Kidney (tissue), 22 donors: ENCODE measurements at places on chromosomes 7 and 10. TPM values are rescaled to one million over a fixed set of nuclear protein-coding genes. Genes with fewer than 3 reads are reported as not detected.

DNA sequence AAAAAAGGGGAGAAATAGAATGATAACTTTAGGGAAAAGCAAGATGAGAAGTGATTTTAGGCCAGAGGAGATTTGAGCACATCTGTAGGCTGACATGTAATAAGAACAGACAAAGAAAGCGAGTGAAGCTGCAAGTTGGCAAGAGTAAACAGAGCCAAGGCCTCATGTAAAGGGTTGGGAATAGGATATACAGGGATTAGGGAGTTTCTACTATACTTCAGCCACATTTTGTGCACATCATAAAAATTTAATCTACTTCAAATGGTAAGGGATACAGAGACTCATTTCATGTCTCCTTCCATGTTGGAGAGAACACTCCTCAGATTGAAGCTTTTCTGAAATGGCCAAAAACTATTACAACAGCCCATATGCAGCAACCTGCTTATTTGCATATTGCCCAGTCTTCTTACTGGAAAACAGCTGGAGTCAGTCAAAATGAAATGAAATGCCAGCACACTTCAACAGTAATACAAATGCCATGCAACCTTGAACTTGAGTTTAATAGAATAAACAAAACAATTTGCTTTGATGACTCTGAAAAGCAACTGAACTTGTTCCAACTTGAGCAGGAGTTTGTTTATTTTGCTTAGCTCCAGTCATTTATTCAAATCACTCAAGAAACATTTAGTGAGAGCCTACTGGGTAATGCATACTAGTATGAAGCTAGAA, 49.9 kb downstream of the NRCAM start:
- H3K4me3 ChIP-seq, result no peak overlapping the region
- no peaks in the 10 kb centered on the region for H3K27me3 ChIP-seq
- no peak for DNase-seq

DNA sequence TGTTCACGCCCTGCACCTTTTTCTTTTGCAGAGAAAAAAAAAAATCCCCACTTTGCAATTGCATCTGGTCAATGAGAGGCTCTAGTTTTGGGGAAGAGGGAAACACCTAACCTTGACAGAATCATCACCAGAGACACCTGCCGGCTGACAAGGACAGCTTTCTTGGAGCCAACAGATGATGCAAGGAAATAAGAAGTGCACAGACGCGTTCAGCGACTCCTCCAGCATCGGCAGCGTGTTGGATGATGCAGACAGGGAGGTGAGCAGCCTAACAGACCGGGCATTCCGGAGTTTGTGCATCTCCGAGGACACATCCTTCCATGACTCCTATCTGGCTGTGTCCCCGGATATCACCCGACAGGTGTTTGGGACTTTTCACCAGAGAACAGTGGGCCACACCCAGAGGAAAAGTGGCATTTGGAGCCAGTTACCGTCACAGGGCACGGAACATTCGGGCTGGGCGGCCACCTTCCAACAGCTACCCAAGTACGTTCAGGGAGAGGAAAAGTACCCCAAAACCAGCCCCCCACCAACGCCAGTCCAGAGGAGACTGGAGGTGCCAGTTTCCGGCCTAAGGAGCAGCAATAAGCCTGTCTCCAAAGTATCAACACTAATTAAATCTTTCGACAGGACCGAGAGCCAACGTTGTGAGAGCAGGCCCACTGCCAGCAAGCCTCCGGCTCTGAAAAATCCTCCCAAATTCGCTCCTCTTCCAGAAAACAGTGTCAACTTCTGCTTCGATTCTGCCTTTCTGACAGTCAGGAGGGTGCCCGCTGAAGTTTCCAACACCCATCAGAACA, 23.6 kb downstream of the C10orf71 start:
- no peak for DNase-seq
- H3K4me3 ChIP-seq, result no peak overlapping the region
- H3K4me1 ChIP-seq, result no peaks in the 10 kb centered on the region
- H3K27ac ChIP-seq, result no peak overlapping the region
- H3K36me3 ChIP-seq, result no peaks in the 10 kb centered on the region

- H3K36me3 ChIP-seq, result no peaks in the 10 kb centered on the region
- no peak overlapping the region for H3K27ac ChIP-seq
- no peak for DNase-seq
- H3K4me1 ChIP-seq, result peaks cover 2% of the 10 kb centered on the region
- H3K4me3 ChIP-seq, result no peak overlapping the region
Observed at GRCh38 chr7:98418636-98419315, 17.9 kb upstream of the BAIAP2L1 start.

DNA sequence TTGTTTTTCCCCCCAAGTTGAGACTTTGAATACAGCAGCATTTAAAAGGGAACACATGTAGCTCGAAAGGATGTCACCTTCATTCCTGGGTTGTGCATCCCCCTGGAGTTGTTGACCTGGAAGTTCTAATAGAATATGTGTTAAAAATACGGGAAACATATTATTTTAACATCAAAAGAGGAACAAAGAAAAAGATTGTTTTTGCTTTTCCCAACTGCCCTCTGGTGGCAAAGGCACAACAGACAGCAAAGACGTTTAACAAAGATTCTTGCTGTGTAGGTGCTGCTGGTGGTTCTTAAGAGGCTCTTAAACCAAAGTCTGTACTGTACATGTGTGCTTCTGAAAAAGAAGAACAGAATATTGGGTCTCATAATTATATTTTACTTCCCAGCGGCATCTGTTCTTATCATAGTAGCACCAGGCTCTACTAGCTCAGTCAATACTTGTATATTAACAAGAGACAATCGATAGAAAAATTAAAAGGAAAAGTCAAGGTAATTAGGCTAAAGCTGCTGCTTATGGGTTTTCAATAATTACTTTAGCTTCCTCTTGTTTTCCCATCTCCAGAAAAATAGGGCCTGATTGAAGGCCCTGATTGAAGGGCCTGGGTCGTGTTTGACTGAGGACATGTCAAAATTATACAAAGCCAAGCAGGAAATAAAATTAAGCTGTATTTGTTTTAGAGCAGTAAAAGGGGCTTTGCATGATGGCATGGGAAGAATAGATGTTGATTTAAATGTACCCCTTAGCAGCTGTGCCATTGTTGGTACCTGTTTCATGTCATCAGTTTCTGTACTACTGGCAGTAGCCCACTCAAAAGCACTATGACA, 384.2 kb upstream of the LRGUK start:
- H3K4me1 ChIP-seq, result no peaks in the 10 kb centered on the region
- no peak overlapping the region for H3K4me3 ChIP-seq
- H3K27ac ChIP-seq, result no peak overlapping the region

- peaks cover 2% of the 10 kb centered on the region for H3K4me1 ChIP-seq
- H3K4me3 ChIP-seq, result no peak overlapping the region
- no peak overlapping the region for H3K27ac ChIP-seq
- H3K36me3 ChIP-seq, result no peaks in the 10 kb centered on the region
- no peak for DNase-seq
Observed at GRCh38 chr10:128982616-128982915, 484.5 kb upstream of the MGMT start.

DNA sequence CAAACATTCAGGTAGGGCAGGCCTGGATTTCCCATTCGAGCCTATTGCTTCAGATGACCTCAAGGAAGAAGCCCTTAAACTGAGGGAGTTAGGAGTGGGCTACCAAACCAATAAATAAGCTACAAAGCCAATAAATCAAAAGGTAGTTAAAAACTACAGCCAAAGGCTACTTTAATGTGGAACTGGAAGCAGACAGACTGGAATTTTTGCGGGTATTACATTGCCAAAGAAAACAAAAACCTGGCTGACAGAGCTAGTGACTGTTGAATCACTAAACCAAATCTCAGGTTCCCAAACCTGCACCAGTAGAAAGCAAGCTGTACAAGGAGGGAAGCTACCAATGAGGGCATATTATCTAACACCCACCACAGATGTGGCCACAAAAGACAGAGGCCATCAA, 315.6 kb downstream of the GRM8 start:
- no peak overlapping the region for H3K27ac ChIP-seq
- no peaks in the 10 kb centered on the region for H3K4me1 ChIP-seq
- H3K27me3 ChIP-seq, result no peaks in the 10 kb centered on the region
- peak; percentile 68 for DNase-seq
- H3K4me3 ChIP-seq, result no peak overlapping the region
- H3K36me3 ChIP-seq, result no peaks in the 10 kb centered on the region

GRCh38 chr10:12484002-12484918, 134.9 kb downstream of the CAMK1D start:
- no peaks in the 10 kb centered on the region for H3K27me3 ChIP-seq
- no peak overlapping the region for H3K27ac ChIP-seq
- no peak for DNase-seq
- H3K4me3 ChIP-seq, result no peak overlapping the region
- no peaks in the 10 kb centered on the region for H3K4me1 ChIP-seq

DNA sequence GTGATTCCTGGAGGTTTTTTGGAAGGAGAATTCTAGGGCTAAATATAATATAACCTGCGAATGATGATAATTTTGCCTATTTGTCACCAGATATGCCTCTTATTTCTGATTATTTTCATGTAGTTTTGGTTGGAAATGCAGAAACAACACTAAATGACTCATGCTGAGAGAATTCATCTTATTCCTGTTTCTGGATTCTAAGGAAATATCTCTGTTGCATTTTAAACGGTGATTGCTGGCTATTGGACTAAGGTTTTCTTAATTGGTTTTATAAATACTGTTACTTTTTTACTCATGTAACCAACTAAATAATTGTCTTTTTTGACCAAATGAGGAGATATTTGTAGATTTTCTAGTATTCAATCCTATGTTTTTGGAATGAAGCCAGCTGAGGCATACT, 204.9 kb upstream of the NPSR1 start:
- no peak for DNase-seq
- H3K4me3 ChIP-seq, result no peak overlapping the region
- H3K4me1 ChIP-seq, result no peaks in the 10 kb centered on the region
- no peak overlapping the region for H3K27ac ChIP-seq

DNA sequence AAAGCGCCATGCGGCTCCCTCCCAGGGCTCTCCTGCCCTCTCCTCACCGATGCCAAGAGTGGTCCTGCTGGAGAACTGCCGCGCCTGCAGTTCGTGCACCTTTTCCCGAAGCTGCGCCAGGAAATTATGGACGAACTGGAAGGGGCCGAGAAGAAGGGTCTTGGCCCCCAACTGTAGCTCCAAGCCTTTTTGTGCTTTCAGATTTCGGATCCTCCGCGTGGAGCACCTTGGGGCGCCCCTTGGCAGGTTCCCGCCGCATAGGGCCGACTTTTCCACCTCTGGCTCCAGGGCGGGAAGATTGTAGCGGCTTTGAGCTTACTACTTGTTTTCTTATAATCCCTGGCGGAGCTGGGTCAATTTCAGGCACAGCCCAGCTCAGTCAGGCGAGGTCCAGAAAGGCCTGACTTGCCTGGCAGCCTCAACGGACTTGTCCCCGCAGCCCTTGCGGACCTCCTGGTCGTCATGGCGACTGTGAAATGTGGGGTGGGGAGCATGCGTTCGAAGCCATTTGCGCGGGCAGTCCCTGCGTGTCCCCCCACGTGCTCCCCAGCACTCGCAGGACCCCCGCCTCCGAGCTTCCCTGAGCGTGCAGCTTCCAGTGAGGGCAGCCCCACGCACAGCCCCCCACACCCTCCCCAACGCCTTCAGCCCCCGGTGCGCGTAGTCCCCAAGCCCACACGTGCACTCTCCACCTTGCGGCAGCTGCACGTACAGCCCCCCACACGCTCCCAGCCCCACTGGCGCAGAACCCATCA, 129.9 kb downstream of the KBTBD2 start:
- H3K27me3 ChIP-seq, result peaks cover 3% of the 10 kb centered on the region
- peak overlapping the region; percentile 47 for H3K4me3 ChIP-seq
- H3K4me1 ChIP-seq, result no peaks in the 10 kb centered on the region

DNA sequence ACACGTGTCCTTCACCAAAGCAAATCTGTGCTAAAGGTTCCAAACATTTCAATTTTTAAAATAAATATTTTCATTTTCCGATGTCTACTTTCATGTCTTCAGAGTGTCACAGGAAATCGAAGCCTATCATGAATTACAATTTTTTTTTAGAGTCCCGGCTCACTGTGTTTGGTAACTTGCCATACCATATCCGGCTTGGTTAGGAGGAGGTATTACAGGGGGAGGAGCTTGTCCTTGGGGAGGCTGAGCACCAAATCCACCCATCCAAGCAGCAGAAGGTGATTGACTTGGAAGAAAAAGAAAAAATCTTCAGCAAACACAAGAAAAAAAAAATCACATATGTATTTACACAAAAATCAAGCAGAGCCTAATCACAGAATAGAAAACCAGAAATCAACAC, 21.3 kb downstream of the TIAL1 start:
- no peaks in the 10 kb centered on the region for H3K27me3 ChIP-seq
- H3K27ac ChIP-seq, result no peak overlapping the region
- no peak overlapping the region for H3K4me3 ChIP-seq
- H3K4me1 ChIP-seq, result no peaks in the 10 kb centered on the region
- H3K36me3 ChIP-seq, result peaks cover 25% of the 10 kb centered on the region
- no peak for DNase-seq

- no peaks in the 10 kb centered on the region for H3K36me3 ChIP-seq
- H3K27me3 ChIP-seq, result no peaks in the 10 kb centered on the region
- no peak overlapping the region for H3K27ac ChIP-seq
- H3K4me3 ChIP-seq, result no peak overlapping the region
- no peak for DNase-seq
Observed at GRCh38 chr10:70378122-70378521, 4.3 kb downstream of the LRRC20 start.

GRCh38 chr10:110358278-110358677, 53.6 kb upstream of the SMNDC1 start:
- peaks cover 9% of the 10 kb centered on the region for H3K4me1 ChIP-seq
- H3K36me3 ChIP-seq, result no peaks in the 10 kb centered on the region
- no peak overlapping the region for H3K4me3 ChIP-seq
- DNase-seq, result no peak
- no peak overlapping the region for H3K27ac ChIP-seq

Gene MOGAT3
- 0.25 TPM for total RNA-seq

DNA sequence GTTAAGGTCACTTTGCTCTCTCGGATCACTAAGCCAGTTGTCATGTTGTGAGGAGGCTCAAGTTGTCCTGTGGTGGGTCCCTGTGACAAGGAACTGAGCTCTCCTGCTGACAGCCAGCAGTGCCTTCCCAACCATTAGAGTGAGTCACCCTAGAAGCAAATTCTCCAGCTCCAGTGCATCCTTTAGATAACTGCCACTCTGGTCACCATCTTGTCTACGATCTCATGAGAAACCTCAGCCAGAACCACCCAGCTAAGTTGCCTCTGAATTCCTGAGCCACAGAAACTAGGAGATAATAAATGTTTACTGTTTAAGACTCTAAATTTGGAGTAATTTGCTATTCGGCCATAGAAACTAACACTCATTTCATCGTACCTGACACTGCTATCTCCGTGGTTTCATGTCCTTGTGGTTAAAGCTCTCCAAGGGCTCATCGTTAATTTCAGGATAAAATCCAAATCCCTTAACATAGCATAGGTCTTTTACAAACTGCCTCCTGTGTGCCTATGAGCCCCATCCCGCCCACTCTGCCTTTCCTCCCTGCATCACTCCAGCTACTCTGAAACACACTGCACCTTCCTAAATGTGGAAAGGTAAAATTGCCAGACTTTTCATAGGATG, 56.5 kb upstream of the WIPF3 start:
- H3K4me1 ChIP-seq, result no peaks in the 10 kb centered on the region
- no peak for DNase-seq
- no peak overlapping the region for H3K27ac ChIP-seq
- no peaks in the 10 kb centered on the region for H3K36me3 ChIP-seq

- peaks cover 4% of the 10 kb centered on the region for H3K36me3 ChIP-seq
- H3K4me3 ChIP-seq, result no peak overlapping the region
- H3K27ac ChIP-seq, result peak overlapping the region; percentile 10
- no peak for DNase-seq
- H3K27me3 ChIP-seq, result no peaks in the 10 kb centered on the region
- H3K4me1 ChIP-seq, result no peaks in the 10 kb centered on the region
Observed at GRCh38 chr7:131071786-131072504, 255.7 kb upstream of the MKLN1 start.

Gene RBM48
- 14.4 TPM for total RNA-seq

- no peak overlapping the region for H3K4me3 ChIP-seq
- H3K27ac ChIP-seq, result no peak overlapping the region
- no peaks in the 10 kb centered on the region for H3K27me3 ChIP-seq
- no peak for DNase-seq
- no peaks in the 10 kb centered on the region for H3K4me1 ChIP-seq
Observed at GRCh38 chr7:12518920-12519681, 51.4 kb upstream of the SCIN start.
